ENCODE measurements at places on chromosomes 7 and 10.

DNA sequence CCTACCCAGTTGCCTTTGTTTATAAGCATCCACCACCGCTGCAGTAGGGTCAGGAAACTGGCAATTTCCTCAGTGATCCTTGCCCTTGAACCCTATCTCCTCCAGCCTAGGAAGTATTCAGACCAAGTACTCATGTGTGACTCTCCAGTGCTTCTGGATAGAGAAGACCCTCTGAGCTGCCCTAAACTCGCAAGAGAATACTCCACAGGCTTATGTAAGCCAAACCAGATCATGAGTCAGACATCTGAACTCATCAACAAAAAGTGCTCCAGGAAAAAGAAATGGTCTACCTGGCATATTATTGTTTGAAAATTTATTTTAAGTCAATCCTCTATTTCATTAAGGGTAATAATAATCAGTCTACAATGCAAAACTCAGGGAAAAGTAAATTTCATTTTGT is 101.3 kb downstream of the KAT6B start:
- no peak for DNase-seq

- DNase-seq = no peak
Observed at GRCh38 chr10:11378835-11379234, 232.6 kb downstream of the USP6NL start.

- peak; percentile 74 for DNase-seq
Observed at GRCh38 chr10:29648114-29648982, 13.6 kb upstream of the SVIL start.

- no peak for DNase-seq
Observed at GRCh38 chr7:104089061-104089460, 99.6 kb upstream of the RELN start.

GRCh38 chr7:78226059-78226719 is 427.6 kb downstream of the PHTF2 start:
- DNase-seq = peak; percentile 58

DNA sequence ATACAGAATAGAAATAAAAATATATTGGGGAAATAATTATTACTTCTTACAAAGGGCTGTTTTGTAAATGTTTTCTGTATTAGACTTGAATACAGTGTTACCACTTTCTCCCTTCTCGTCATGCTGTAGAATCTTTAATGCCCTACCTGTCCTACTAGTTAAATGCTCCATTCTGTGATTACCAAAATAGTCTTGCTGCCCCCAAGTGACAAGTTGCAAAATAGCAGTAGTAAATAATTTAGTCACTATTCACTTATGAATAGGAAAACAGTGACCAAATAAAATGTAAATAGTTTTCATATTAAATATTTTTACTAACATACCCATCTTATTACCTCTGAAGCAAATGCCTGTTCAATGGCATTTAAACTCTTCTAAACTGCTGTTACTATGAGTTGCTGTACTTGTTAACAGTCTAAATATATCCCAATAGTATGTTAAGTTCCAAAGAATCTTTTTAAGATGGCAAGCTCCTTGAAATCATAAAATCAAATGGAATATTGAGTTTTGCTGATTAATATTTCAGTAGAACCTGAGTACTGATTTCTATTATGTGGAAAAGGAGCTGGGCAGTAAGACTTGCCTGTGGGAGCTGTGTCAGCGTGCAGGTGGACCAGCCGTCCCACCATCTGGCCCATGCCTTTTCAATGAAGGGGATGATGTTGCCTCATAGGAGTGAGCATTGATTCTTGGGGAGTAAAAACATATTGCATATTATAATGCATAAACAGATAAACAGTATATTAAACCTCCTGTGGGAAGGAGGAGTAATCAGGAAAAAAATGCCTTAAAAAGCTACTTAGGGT is 18.1 kb upstream of the OIT3 start:
- peak; percentile 48 for DNase-seq

GRCh38 chr7:33901199-33901598 is 4.1 kb upstream of the BMPER start:
- no peak for DNase-seq

DNA sequence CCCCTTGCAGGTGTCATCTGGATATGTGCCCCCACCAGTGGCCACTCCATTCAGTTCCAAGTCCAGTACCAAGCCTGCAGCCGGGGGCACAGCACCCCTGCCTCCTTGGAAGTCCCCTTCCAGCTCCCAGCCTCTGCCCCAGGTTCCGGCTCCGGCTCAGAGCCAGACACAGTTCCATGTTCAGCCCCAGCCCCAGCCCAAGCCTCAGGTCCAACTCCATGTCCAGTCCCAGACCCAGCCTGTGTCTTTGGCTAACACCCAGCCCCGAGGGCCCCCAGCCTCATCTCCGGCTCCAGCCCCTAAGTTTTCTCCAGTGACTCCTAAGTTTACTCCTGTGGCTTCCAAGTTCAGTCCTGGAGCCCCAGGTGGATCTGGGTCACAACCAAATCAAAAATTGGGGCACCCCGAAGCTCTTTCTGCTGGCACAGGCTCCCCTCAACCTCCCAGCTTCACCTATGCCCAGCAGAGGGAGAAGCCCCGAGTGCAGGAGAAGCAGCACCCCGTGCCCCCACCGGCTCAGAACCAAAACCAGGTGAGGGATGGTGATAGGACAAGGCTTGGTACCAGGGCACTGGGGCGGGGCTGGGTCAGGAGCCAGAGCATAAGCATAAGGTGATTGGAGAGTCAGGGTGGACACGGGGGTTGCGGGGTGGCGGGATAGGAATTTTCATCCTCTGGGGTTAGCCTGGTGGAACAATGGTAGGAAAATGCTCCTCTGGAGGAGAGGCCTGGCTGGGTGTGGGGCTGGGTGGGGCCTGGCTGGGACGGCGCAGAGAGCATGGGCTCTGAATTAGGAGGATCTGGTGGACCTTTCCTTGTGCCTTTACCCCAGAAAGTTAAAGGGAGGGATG is 1.9 kb downstream of the ZYX start:
- no peak for DNase-seq

GRCh38 chr10:93071177-93071472 is 2.6 kb upstream of the CYP26A1 start:
- DNase-seq = no peak

DNA sequence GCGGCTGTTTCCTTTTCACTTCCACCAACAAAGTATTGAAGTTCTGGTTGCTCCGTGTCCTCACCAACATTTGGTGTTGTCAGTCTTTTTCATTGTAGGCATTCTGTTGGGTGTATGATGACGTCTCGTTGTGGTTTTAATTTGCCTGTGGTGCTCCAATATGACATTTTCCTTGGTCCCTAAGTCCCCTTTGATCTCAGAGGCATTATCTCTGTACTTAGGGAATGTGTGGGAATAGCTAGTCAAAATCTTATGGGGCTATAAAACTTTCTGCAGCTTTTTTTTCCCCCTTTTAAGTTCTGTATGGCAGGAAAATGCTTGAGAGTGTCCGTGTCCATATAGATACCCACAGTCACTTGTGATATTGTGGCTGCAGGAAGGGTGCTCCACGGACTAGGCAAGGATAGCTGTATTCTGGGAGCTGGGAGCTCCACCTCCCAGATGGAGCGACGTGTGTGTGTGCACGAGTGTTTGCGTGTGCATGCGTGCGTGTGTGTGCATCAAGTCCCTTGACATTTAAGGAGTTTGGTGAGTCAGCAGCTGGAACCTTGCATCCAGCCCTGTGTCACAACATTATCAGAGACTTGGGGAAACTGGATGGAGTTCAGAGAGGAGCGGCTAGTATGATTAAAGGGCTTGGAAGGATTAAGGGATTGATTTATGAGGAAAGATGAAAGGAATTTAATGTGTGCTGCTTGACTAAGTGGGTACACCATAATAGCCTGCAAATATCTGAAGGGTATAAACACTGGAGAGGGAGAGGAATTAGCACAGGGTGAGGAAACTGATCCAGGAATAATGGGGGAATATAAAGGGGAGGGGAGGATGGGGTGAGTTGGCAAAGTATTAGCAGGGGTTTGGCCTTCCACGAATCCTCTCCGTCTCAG is 66.8 kb downstream of the LRMDA start:
- DNase-seq = peak; percentile 48

DNA sequence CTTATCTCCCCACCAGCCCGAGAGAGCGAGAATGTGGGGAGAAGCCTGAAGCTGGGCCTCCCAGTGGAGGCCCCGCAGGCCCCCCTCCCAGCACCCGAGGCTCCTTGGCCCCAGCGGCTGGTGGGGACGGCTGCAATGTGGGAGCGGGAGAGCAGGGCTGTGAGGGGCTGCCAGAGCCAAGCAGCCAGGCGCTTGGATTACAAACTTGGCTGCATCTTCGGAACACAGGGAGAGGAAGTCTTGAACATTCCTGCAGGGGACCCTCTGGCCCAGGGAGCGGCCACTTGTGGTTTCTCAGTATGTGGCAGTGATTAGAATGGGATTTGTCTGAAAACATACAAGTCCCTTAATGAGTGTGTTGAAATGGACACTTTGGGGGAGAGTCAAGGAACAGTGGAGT is 23.2 kb downstream of the ELN start:
- peak; percentile 71 for DNase-seq

DNA sequence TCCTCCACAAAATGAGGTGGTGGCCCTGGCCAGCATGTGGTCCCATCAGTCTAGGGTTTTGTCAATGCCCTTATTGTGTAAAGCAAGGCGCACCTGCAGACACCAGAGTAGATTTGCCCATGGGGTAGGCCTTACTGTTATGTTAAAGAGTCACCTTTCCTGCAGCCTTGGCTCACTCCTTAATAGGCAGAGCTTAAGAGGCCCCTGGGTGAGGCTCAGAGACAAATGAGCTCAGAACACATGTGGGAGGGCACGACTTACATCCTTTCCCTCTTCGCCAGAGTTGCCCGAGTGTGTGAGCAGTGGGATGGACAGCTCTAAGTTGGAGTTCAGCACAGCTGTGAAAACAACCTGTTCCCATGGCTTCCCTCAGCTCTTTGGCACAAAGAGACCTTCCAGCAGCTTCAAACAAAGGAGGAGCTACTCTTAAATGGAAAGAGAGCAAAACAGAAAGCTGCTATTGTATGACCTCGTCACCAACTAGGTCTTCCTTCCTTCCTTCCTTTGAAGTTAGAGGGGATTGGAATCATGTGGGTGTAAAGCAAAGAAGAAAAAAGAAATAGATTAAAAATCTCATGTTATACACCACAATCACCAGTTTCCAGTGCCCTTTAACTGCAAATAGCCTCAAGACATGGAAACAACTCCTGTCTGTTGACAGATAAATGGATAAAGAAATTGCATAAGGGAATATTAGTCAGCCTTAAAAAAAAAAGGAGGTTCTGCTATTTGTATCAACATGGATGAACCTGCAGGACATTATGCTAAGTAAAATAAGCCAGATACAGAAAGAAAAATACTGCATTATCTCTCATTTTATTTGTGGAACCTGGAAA is 11.9 kb upstream of the XPNPEP1 start:
- peak; percentile 58 for DNase-seq

GRCh38 chr10:71648933-71649320 is 70.7 kb downstream of the C10orf105 start:
- DNase-seq = no peak

GRCh38 chr7:54995166-54995565 is 23.7 kb upstream of the EGFR start:
- no peak for DNase-seq

DNA sequence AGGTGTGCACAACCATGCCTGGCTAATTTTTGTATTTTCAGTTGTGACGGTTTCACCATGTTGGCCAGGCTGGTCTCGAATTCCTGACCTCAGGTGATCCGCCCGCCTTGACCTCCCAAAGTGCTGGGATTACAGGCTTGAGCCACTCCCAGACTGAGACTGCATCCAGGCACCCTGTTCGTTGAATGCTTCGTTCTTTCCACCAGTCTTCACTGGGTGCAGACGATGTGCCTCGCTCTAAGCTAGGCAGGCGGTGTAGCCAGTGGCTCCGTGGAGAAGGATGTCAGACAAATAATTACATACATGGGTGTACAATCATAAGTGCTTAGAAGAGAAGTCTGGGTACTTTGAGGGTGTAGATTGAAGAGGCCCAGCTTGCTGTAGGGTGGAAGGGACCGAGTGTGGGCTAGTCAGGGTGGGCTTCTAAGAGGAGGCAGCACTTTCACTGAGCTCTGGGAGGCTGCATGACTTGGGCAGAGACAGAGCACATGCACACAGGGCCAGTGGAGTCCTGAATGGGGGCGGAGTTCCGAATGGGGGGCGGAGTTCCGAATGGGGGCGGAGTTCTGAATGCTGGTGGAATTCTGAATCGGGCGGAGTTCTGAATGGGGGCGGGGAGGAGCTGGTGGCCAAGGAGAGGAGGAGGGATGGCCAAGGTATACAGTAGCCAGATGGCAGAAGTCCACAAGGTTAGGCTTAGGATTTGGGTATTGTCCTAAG is 74.3 kb downstream of the COL26A1 start:
- DNase-seq = no peak

- DNase-seq = peak; percentile 39
Observed at GRCh38 chr7:4739528-4739992, 35.9 kb upstream of the AP5Z1 start.

DNA sequence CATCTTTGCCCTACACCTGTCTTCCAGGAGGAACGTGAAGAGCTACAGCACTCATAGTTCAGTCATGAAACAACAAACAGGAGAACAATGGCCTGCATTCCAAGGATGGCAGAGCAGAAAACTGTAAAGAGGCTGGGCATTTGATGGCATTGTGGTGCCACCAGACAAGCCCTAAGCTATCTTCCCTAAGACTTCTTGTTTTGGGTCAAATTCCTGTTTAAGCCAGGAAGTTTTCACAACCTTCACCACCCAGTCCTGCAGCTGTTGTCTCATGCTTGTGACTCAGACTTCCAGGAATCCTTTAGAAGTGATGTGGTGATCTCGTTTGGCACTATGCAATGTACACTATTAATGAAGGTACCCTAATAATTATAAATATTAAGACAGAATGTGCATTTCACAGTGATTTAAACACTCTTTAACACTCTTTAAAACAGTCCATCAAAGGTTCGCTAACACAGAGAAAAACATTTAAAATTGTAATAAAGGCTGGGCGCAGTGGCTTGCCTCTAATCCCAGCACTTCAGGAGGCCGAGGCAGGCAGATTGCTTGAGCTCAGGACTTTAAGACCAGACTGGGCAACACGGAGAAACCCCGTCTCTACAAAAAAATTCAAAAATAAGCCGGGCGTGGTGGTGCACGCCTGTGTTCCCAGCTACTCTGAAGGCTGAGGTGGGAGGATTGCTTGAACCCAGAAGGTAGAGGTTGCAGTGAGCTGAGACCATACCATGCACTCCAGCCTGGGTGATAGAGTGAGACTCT is 2.7 kb upstream of the HERPUD2 start:
- peak; percentile 61 for DNase-seq

- peak; percentile 62 for DNase-seq
Observed at GRCh38 chr7:2824678-2825461, 19.2 kb downstream of the GNA12 start.

DNA sequence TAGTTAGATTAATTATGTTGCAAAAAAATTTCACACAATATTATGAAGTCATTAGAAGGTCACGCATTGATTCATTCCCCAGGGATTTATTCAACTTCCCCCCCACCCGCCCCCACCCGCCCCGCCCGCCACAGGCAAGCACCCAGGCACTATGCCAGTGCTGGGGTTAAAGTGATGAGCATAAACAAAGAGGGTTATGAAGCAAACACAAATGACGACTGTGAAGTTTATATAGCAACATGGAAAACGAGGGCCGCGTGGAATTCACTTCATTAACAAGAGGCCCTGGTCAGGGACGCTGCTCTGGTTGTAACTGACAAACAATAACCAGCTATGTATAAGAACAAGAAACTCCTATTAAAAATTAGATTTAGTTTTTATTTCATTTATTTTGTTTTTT is 656.5 kb upstream of the COBL start:
- DNase-seq = peak; percentile 68
